ENCODE measurements at places on chromosomes 6 and 20.

GRCh38 chr6:32116674-32117073 lies 7.5 kb upstream of the TNXB start:
- no peak for DNase-seq

GRCh38 chr20:58146081-58146745 lies 82.2 kb downstream of the ANKRD60 start:
- DNase-seq: no peak

DNA sequence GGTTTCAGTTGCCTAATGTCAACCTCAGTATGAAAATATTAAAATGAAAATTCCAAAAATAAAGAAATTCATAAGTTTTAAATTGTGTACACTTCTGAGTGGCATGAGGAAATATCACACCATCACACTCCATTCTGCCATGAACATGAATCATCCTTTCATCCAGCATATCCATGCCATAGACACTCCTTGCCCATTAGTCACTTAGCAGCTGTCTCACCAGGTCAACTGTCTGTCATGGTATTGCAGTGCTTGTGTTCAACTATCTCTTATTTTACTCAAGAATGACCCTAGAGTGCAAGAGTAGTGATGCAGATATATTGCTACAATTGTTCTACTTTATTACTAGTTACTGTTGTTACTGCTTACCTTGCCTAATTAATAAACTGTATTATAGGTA lies 712.4 kb downstream of the EPHA7 start:
- no peak for DNase-seq

- DNase-seq: no peak
Measured at GRCh38 chr6:27759930-27760329, 152.3 kb downstream of the OR2B2 start.

DNA sequence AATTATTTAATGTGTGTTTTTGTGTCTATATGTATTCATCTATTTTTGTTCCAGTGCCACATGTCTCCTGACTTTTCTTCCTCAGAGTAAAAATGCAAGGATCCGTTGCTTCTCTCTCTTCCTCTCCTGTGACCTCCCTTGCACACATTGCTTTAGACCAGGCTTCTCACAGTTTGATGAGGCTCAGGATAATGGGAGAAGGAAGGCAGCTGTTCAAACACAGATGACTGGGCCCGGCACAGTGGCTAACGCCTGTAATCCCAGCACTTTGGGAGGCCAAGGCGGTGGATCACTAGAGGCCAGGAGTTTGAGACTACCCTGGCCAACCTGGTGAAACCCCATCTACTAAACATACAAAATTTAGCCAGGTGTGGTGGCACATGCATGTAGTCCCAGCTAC lies 241.9 kb downstream of the SAMD5 start:
- DNase-seq: no peak

GRCh38 chr6:47182291-47182957 lies 127.3 kb downstream of the TNFRSF21 start:
- DNase-seq: no peak

DNA sequence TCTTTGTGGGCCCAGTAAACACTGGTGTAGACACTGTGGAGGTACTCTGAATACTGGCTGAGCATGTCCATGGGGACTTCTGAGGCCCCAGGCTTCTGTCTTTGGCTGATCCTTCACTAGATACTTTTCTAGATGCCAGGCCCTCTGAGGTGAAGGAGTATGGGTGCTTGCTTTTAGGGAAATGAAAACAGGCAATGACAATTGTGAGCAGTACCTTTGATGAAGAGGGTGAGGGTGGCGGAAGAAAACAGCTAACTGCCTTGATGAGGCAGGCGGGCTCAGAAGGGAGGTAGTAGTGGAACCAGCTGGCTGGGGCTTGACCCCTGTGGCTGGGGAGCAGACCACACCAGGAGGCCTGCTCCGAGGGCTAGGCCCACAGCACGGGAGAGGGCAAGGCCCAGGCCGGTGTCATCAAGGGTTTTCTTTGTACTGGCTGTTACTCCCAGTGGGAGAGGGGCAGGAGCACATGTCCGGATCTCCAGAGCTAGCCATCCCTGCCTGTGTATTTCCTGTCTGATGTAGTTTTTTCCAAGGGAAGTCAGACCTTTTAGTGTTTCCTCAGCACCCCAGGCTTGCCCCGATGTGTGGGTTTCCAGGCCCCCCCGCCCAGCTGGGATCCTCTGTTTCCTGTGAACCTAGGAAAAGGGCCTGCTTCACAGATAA lies 3.9 kb downstream of the PLCG1 start:
- no peak for DNase-seq
